Endothelial cell (in vitro differentiated cells): ENCODE measurements at places on chromosomes 6 and 20.

DNA sequence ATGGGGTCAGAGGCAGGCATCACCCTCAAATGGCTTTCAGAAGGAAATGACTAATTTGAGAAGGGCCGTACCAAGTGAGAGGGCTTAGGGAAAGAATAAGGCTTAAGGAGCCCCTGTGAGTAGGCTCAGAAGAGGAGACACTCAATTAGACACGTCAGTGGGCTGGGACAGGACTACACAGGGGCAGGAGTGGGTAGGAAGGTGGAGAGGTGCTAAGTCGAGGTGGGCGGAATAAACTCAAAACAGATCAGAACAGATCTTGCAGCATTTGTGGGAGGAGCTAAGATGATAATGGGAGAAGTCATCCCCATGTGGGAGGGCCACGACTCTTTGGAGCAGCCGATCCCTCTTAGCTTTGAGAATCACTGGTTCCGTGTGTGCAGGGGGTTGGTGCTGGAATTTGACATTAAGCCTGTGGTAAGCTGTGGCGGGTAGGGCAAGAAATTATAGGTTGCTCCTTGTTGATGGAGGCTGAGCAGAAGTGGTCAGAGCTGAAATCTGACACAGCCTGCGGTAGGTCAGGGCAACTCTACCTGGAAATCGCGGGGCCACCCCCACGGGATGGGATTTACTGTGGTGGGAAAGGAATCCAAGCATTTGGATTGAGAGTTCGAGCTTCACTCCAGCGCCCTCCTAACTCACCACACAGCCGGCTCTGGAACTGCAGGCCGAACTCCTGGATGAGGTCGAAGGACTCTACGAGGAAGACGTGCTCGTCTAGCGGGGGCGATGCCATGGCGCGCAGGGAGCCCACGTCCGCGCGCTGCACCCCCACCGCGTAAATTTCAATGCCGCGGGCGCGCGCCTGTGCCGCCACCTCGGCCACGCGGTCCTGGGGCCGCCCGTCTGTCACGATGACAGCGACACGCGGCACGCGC, 2.8 kb upstream of the RBPJL start:
- DNase-seq: no peak

- DNase-seq: no peak
Observed at GRCh38 chr6:11064836-11065235, 20.7 kb upstream of the ELOVL2 start.

- peak; percentile 43 for DNase-seq
Observed at GRCh38 chr6:37103169-37104039, 66.5 kb upstream of the PIM1 start.

DNA sequence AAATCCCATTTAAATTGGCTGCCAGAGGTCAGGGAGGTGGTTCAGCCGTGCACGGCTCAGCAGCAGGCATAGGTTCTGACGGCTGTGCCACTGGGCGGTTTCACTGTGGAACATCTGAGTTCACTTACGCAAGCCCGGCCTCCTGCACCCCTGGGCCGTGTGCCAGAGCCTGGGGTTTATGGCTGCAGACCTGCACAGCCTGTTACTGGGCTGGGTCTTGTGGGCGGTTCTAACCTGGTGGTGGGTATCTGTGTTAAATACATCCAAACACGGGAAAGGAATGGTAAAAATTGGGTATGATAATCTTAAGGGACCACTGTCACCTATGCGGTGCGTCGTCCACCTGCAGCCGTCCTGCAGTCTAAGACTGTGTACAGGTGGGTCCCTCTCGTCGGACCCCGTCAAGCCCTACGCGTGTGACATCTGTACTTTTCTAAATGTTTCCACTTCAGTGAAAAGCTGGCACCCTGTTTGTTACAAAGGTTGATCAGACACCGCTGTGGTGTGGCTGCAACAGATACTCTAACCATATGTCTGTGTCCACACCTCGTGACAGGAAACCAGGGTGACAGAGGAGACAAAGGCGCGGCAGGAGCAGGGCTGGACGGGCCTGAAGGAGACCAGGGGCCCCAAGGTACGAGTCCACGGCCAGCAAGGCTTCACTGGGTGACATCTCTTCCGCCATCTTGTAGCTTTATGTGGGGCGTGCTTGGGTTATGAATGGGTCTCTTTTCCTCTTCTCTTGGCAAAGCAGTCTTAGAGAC, 21.5 kb downstream of the COL9A3 start:
- DNase-seq: no peak

- no peak for DNase-seq
Observed at GRCh38 chr6:167529444-167530335, 204.8 kb downstream of the TTLL2 start.

DNA sequence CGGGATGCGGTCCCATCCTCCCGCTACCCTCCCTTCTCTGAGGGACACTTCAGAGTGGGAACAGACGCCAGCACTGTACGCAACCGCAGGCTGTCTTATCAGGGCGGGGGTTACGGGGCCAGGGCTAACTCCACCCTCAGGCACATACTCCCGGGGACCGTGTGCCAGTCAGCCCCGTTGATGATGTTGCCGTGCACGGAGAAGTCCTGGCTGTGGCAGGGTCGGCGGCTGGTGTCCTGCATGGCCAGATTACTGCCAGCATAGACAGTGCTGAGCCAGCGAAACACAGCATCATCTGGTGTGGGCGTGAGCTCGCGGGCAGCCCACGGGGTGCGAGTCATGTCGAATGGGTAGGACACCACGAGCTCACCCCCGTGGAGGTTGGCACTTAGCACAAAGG, 5.0 kb downstream of the CPXM1 start:
- DNase-seq: no peak

- DNase-seq: peak; percentile 39
Observed at GRCh38 chr6:149925253-149925973, 2.5 kb upstream of the RAET1G start.

GRCh38 chr20:5797843-5798462, 47.8 kb downstream of the SHLD1 start:
- DNase-seq: no peak
